ENCODE measurements at places on chromosomes 2 and 18.

GRCh38 chr18:55907453-55908175, 319.6 kb upstream of the TCF4 start:
- no peak for DNase-seq

DNA sequence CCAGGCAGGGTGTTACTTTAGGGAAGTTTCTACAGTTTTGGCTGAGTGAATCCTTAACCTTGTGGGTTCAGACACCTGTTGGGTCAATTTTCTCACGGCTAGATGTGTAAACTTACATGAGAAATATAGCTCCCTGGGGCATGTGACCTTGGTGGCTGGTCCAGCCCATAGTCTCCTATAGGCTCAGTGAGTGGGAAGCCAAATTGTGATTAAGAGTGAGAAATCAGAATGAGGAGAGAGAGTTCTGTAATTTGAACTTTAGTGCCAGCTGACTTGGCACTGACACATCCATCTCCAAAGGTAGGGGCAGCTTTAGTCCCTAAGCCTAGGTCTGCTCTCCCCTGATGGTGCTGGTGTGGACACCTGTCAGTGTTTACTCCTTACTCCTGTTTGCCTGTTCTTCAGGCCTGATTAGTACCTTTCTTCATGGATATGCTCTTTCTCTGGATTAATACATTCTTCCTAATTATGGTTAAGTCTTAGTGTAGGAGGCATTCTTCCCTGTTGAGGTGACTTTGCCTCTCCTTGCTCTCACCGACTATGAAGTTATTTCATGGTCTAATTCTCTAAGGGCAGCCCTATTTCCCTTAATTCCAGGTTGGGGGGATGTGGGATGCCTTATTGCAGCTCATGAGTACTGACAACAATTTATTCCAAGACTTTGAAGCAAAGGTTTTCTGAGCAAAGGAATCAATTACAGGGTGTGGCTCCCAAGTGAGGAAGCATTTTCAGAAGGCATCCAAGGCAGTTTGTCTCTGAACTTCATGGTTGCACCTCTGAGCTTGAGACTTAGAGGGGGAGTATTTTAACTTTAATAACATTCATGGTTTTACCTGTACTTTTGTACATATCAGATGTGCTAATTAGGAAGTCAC, 177.3 kb downstream of the DYSF start:
- DNase-seq, result no peak

DNA sequence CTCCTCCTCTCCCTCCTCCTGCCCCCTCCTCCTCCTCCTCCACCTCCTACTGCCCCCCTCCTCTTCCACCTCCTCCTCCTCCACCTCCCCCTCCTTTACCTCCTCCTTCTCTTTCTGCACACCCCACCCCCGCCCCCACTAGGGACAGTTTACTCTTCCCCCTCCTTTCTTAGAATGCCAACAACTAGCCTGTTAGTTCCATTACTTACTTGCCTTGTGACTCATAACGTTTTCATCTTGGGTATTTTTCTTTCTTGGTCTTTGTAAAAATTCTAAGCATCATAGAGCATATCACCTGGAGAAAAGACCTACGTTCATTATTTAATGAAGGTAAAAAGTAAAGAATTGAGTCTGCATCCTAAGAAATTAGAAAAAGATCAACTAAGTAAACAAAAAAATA, 165.3 kb downstream of the NEDD4L start:
- DNase-seq, result no peak

GRCh38 chr18:22303927-22304326, 113.8 kb downstream of the CTAGE1 start:
- no peak for DNase-seq

- no peak for DNase-seq
These were observed 172.4 kb upstream of the HS6ST1 start for GRCh38 chr2:128490881-128491691.

- no peak for DNase-seq
These were observed 272.8 kb downstream of the KCNS3 start for GRCh38 chr2:18151237-18151636.

DNA sequence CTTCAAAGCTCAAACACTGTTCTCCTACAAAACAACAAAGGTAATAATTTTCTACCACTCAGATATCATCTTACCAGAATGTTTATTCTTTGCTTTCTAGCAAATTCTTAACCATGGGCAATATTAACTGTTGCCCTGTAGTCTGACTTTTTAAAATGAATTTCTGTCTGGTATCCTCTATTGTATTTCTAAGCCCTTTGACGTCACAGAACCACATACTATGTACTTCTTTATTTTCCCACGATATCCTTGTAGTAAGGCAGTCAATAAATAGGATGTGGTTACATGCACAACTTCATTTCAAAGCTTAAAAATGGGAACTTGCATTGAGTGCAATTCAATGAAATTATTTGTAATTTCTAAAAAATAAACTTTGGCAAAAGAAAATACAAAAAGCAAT, 58.7 kb downstream of the THADA start:
- no peak for DNase-seq

GRCh38 chr2:239684271-239684810, 283.5 kb upstream of the HDAC4 start:
- no peak for DNase-seq

- no peak for DNase-seq
These were observed 81.1 kb upstream of the SLC39A10 start for GRCh38 chr2:195575879-195576401.

DNA sequence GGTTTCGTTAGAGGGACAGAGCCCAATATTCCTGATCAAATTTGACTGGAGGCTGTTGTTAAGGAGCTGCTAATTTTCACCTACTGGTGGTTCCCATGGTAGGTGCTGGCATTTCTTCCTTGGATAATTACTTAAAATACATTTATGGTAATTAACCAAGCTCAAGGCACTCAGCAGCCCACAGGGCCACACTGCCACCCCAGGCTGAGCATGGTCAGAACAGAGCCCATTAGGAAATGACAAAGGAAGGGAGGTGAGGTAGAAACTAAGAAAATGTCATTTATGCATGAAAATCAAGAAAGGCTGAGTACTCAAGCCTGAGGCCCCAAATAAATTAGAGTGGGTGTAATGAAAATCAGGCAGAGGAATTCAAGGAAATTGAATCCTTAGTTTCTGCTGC, 510.2 kb upstream of the GYPC start:
- DNase-seq, result no peak

- peak; percentile 6 for DNase-seq
These were observed 99.8 kb downstream of the CACNB4 start for GRCh38 chr2:151999053-151999452.

DNA sequence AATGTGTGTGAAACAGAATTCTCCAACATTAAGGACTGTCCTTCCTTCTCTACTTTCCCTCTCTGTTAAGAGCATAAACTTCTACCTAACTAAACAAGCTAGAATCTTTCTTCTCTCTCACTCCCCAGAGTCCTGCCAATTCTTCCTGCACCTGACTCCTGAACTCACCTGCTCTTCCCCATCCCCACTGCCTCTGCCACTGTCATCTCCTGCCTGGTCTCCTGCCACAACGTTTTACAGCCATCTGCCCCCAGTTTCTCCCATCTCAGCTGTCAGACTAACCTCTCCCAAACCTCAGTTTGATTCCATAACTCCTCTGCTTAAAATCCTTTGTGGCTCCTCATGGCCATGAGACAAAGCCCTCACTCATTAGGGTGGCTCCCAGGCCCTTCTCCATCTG, 288.3 kb upstream of the FBXO11 start:
- DNase-seq, result no peak

DNA sequence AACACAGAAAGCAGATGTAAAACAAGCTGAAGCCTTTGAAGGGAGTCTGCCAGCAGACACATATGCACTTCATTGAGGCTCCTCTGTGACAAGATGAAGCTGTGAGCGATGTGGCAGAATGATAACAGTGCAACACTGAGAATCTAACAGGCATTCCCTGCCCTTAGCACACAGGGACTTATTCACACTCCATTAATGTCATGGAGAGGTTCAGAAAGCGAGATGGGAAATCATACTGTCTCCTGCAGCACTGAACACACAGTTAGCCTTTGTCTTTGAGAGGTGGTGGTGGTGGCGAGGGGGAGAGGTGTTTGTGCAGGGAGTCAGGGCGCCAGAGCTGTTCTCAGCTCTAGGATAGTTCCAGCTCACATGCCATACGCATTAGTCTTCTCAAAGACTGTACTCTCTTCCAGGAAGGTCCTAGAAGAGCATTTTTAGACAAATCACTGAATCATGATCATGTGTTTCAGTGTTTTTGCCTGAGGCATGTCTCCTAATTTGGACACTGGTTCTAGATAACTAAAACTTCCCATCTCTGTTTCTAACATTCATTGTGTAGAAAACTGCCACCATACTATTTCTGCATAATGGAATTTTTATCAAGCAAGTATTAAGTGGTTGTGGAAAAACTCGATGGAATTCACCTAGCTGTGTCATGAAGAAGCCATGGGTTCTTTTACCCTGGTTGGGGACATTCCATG, 93.5 kb upstream of the ITGB6 start:
- no peak for DNase-seq

- DNase-seq, result no peak
These were observed 129.7 kb downstream of the MAP4K4 start for GRCh38 chr2:101827246-101827645.

DNA sequence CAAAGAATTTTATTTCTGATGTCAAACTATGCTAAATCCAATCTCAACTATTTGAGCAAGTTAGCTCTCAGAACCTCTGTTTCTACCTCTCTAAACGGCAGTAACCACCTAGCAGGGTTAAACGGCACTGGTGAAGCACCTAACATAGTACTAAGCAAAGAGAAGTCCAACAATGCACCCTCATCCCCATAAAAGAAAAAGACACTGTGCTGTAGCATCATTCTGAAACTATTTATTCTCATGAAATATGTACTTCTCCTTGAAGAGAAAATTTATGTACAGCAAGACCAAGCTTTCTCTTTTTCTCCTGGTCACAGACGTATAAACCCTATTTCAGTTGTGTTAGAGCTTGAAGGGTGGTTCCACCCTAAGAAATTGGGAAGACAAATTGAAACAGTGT, 4.8 kb downstream of the MEX3C start:
- DNase-seq, result no peak

DNA sequence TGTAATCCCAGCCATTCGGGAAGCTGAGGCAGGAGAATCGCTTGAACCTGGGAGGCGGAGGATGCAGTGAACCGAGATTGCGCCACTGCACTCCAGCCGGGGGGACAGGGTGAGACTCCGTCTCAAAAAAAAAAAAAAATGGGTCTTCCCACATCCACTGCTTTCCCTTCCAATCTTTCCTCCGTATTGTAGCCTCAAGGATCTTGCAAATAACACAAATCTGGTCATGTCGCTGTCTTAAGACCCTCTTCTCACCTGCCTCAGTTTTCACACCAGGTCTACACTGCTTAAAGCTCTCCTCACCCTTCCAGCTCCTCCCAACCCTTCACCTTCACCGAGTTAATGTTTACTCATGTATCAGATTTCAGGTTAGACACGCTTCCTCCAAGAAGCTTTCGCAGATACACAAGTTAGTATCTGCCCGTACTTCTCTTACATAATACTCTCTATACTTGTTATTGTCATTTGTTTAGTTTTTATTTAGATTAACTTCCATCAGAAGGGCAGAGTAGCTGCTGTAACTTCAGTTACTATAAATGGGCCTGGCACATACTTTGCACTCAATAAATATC, 1.5 kb downstream of the IER3IP1 start:
- no peak for DNase-seq

GRCh38 chr2:41027095-41027494, 575.2 kb upstream of the SLC8A1 start:
- DNase-seq, result no peak

DNA sequence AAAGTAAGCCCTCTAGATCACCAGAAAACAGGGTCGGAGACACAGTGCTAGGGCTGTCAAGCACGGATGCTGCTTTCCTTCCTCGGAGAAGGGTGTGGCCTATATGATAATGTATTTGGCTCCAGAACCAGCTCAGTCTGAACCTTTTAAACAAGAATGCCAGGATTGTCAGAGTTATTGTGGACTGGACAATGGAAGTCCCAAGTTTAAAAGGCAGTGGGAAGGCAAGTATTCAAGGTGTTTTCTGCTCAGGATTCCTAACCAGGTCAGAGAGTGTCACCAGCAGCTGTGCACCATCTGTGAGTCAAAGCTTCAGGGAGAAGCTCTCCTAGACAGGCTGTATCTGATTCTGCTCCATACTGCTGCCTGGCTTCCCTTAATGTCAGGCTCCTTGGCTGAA, 94.8 kb downstream of the SPOPL start:
- no peak for DNase-seq

DNA sequence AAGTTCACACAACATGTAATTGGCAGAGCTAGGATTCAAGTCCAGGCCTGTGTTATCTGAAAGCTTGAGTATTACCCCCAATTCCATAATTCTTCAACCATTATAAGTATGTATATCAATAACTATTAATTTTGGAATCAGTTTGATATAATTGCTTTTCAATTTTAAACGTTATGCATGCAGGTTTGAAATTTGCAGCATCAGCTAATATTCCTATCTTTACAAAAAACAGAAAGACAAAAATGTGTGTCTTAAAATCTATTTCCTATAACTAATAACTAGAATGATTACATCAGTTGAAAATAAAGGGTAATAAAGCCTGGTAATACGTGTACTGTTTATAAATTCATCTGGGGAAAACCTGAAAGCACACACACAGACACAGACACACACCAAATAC, 543.3 kb upstream of the PKDCC start:
- DNase-seq, result no peak

GRCh38 chr2:174383796-174384195, 11.7 kb upstream of the SCRN3 start:
- DNase-seq, result no peak

DNA sequence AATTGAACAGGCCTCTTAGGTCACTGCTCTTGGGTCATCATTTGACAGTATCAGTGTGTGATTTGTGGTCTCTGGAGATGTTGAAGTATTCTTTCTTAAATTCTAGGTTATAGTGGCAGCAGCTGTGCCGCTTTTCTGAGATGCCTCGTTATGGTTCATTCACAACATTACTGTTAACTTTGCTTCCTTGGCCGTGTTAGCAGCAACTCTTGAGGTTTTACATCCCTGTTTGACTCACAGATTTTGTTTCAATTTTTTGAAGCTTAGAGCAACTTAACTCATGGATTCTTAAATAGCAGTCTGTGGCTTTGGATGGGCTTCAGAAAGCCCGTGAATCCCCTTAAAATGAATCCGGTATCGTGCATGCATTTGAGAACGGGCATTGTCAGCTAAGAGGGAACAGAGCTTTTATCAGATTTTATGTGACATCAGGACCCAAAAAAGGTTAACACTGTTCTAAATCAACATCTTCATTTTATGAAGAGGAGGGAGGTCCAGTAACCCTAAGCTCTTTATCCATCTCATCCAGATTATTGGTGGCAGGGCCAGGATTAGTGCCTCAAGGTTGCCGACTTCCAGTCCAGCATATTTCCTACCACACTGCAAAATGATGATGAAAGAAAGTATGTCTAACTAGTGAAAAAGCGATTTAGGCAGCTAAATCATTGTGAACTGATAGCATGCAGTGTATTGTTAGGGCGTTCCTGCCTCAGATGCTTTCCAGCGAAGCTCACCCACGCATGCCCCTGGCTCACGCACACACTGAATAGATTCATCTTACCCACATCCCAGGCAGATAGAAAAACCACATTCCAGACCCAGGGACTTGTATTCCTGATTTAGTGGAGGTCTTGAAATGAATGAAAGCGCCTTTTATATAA, 5.1 kb downstream of the TRIB2 start:
- no peak for DNase-seq
